Stimulated activated CD4-positive, alpha-beta T cell treated with anti-CD3 and anti-CD28 coated beads, Interleukin-4, amount 100 ng/mL, for 1 hour (primary cell): ENCODE measurements at places on chromosomes 6 and 20.

- no peak for DNase-seq
These were observed 207.1 kb downstream of the MAFB start for GRCh38 chr20:40481743-40482458.

GRCh38 chr6:115870464-115870863, 190.2 kb downstream of the FRK start:
- DNase-seq, result no peak

GRCh38 chr20:53738039-53738944, 144.7 kb upstream of the ZNF217 start:
- no peak for DNase-seq

DNA sequence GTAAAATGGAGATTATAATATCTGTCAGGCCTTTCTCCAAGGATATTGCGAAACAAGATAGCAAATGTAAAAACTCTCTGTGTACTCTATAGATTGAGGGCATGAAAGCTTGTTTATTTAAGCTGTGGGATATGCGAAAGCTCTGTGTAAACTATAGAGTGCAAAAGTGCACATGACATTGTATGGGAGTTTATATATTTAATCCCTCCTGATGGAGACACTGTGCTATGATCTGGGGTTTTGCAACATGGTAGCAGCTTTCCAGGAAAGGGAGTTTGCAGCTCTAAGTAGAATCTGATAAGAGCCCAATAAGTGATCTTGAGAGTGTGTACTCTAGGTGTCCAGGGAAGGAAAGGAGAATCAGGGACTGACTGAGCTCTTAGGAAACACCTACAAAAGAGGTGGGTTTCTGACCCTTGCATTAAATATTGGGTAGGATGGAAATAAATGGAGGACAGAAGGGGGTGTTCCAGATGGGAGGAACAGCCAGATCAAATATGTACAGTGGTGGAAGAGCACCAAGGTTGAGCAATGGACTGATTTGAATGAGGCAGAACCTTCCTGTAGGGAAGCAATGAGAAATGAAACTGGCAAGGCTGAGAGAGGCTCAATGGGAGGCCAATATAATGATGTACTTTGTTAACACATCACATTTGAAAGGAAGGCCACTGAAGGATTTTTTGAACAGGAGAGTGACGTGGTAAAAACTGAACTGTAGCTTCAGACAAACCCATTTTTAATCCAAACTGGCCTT, 450.1 kb downstream of the GJA1 start:
- DNase-seq, result no peak

DNA sequence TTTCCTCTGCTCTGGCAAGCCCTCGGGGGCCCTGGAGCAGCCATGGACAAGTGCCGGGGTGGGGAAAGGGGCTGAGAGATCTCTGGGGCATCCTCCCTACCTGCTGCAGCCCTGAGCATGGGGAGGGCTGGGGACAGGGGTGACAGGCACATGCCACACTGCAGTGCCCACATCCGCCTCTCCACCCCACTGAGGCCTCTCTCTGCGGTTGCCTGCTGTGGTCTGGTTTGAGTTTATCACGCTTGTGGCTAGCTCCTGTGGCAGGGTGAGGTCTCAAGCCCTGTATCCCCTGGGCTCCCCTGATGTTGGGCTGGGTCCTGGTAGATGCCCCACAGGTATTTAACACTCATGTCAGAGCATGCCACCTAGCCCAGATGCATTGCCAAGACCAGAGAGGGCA, 52.9 kb upstream of the MLN start:
- peak; percentile 44 for DNase-seq
